ENCODE measurements at places on chromosomes 1 and 21.

GRCh38 chr1:154403261-154403943 lies 1.7 kb upstream of the IL6R start:
- DNase-seq: no peak

GRCh38 chr1:87167157-87167789 lies 161.4 kb upstream of the LMO4 start:
- no peak for DNase-seq

GRCh38 chr1:78645723-78646122 lies 3.9 kb upstream of the IFI44 start:
- no peak for DNase-seq

- DNase-seq: peak; percentile 69
Measured at GRCh38 chr1:73359001-73359400, 839.0 kb downstream of the LRRIQ3 start.

GRCh38 chr1:231639819-231640218 lies 13.2 kb downstream of the DISC1 start:
- no peak for DNase-seq

DNA sequence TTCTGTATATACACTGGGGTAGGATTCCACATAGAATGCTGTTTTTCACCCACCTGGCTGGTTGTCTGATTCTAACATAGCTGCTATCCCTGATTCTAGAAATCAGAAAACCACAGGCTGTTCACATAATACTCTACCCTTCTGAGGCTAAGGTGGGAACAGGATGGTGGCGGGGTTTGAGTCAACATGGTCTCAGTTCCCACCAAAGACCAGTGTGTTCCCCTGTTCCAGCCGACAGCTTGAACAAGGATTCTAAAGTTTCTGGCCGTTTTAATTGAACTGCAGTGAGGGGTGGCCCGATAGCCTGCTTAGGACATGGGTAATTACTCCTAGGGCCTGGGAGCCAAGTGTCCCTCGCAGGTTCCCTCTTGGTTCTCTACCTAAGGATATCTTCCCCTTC lies 38.4 kb downstream of the PEX14 start:
- DNase-seq: no peak

DNA sequence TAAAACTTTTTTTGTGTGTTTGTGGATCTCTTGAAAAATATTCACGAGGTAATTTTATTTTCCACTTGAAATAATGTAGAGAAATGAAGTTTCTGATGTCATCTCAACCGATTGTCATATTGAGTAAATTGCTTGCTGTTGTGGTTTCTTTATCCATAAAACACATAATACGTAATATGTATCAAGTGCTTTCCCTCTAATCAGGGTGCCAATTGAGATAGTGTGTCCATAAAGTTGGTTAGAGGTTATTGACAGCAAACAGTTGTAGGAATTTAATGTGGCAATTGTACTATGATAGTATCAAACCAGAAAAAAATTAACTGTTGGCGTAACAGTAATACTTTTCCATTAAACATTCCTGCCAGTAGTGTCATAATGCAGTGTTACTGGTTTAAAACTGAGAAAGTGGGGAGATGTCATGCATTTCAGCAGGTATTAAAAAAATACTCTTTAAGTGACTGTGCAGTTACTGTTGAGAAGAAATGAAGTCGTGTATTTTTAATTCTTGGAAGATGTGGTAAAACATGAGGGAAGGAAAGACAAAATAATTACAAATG lies 38.3 kb downstream of the USP25 start:
- DNase-seq: no peak

- DNase-seq: no peak
Measured at GRCh38 chr1:152086760-152087159, 2.1 kb downstream of the TCHHL1 start.

- DNase-seq: no peak
Measured at GRCh38 chr1:93717640-93718039, 36.0 kb upstream of the BCAR3 start.

- no peak for DNase-seq
Measured at GRCh38 chr1:38030596-38031512, 15.7 kb downstream of the POU3F1 start.

DNA sequence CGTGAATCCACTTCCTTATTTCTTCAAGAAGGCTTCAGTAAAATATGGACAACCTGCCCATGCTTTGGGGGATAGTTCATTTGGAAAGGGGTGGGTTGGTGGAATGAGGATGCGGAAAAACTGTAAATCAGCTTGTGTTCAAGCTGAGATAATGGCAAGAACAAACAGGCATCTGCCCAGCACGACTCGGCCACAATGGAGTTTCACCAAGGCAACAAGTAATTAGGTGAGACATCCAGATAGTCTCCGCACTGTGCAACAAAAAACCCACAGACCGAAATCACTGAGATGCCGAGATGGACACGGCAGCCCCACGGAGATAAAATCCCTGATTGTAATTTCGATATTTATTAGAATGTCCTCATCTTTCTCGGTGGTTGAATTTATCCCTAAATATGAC lies 455.2 kb downstream of the AJAP1 start:
- peak; percentile 90 for DNase-seq

DNA sequence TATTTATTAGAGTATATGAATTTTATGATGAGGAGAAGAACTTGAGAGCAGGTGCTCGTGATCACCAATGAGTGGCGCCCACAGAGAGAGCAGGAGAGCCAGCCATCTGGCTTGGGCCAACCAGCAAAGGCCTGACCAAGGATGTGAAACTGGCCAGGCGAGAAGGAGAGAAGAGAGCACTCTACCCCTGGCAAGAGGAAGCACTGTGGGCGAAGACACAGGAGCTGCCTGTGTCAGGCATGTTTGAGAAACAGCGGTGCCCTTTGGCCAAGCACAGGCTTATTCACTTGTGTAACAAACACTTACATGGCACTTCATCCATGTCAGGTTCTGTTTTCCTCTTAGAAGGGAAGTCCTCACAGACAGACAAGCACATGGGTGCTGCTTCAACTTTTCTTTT lies 4.2 kb upstream of the SIPA1L2 start:
- DNase-seq: no peak

DNA sequence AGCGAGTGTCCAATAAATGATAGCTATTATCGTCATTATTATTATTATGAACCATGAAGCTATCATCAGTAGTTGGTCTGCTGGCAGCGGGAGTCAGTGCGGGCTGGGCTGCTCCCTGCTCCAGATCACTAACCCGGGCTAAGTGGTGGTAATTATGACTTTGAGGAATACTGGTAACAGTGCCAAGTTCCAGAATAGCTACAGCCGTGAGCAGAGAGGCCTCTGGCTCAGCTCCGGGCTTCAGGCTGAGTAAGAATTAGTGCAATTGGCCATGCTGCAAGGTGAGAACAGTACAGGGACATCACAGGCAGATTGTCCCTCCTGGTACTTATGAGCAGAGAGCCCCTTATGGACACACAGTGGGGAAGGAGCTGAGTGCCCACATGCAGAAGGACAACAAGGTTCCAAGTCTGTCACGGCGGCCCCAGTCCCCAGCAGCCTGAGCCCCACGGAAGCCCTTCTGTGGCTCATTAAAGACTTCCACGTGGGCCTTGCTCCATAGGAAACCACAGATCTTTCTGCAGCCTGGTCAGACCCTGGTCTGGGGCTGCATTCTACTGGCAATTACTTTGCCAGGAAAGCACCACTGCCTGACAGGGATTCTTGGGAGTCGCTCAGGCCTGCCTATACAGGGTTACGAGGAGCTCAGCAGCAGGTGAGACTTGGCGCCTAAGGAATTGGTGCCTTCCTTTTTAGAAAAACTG lies 235.1 kb downstream of the RRAGC start:
- DNase-seq: no peak

- no peak for DNase-seq
Measured at GRCh38 chr1:227901906-227902640, 45.7 kb downstream of the WNT9A start.

- no peak for DNase-seq
Measured at GRCh38 chr1:234507626-234508387, 28.8 kb upstream of the TARBP1 start.

- DNase-seq: no peak
Measured at GRCh38 chr1:162740755-162741154, 49.7 kb upstream of the HSD17B7 start.

- no peak for DNase-seq
Measured at GRCh38 chr1:54010415-54011117, 7.4 kb downstream of the LDLRAD1 start.

- DNase-seq: no peak
Measured at GRCh38 chr21:31162827-31163226, 124.6 kb upstream of the KRTAP19-8 start.

- DNase-seq: no peak
Measured at GRCh38 chr1:162892906-162893611, 32.1 kb upstream of the CCDC190 start.

- DNase-seq: no peak
Measured at GRCh38 chr1:212586206-212587015, 22.1 kb upstream of the ATF3 start.

DNA sequence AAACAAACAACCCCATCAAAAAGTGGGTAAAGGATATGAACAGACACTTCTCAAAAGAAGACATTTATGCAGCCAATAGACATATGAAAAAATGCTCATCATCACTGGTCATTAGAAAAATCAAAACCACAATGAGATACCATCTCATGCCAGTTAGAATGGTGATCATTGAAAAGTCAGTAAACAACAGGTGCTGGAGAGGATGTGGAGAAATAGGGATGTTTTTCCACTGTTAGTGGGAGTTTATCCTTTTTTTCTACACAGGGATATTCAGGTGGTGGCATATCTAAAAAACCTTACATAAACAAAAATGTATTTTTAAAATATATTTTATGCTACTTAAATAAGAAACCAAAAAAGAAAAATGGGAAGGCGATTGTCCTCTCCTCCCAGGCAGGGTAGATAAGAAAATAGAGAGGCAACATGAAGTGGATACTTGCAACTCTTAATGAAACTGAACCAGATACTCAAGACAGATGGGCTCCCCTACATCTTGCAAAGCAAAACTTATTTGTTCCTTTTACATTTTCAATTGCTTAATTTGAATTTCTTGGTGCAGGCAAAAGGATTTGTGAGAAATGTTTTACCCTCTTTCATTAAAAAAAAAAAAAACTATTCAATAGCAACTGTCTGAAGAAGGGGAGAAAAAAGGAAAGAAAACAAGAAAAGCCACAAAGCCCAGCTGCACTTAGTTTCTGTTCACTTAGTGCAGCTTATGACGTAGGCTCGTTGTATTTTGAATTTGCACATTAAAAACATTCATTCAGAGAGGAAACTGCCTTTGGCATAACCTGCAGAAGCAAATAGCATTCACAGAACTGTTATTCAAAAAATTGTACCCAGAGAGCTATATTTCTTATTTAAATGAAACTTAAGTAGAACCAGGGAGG lies 36.9 kb upstream of the RGS1 start:
- DNase-seq: no peak

- DNase-seq: no peak
Measured at GRCh38 chr1:50155541-50155940, 46.8 kb downstream of the ELAVL4 start.

GRCh38 chr1:7578206-7578605 lies 192.9 kb upstream of the VAMP3 start:
- DNase-seq: no peak

DNA sequence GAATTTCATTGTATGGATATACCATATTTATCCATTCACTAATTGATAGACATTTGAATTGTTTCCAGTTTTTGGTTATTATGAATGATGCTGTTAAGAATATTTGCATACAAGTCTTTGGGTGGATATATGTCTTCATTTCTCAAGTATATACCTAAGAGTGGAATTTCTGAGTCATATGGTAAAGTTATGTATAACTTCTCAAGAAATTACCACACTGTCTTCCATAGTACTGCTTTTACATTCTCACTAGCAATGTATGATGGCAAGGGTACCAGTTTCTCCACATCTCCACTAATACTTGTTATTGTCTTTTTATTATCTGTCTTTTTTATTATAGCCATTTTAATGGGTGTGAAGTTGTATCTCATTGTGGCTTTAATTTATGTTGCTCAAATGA lies 74.6 kb upstream of the TENT5C start:
- no peak for DNase-seq

GRCh38 chr21:37356706-37357105 lies 9.9 kb upstream of the DYRK1A start:
- DNase-seq: no peak

GRCh38 chr21:41369920-41370839 lies 8.4 kb downstream of the MX2 start:
- DNase-seq: peak; percentile 2

DNA sequence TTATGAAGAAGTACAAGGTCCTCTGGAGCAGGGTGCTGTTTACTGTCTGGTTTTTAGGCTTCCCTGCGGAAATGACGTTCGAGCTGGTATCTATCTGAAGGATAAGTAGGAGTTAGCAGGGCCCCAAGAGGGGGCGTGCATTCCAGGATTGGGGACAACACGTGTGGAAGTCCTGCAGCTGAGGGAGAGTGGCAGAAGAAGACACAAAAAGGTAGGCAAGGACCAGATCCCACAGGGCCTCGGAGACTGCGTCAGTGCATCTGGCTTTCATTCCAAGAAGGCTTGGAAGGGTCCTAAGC lies 5.9 kb downstream of the RIMS3 start:
- no peak for DNase-seq

DNA sequence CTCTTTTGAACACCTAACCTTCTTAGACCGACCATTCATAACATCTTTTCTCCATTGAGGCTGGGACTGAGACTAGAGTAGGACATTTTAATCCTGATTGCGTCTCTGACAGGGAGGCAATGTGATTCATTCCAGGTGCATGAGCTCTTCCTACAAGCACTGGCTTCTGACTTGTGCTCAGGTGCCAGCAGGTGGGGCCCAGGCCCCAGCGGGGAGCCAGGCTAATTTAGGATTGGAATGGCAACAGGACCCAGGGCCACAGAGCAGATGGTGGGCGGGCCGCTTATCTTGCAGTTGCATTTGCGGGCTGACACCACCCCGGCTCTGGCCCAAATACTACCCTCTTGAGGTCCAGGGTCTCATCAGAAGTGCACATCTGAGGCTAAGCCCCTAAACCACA lies 4.1 kb downstream of the GPA33 start:
- no peak for DNase-seq

DNA sequence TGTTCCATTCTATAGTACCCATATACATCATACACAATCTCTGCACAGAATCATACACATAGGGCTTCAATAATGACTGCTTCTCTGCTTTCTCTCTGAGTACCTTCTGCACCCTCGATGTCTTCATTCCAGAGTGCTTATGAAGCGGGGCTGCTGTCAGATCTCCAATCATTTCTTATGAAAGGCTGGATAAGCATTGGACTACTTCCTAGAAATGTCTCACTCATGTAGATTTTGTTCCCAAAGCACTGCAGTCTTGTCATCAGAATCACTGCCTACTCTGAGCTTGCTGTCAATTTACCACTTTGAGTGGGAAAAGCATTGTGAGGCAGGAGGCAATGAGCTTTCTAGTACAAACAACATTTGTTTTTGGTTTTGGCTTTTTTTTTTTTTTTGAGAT lies 179.0 kb downstream of the SLC35F3 start:
- DNase-seq: no peak

GRCh38 chr1:25062621-25063255 lies 132.7 kb upstream of the RUNX3 start:
- no peak for DNase-seq

Data from NCI-H1930 (cell line).